ENCODE measurements at places on chromosomes 12 and 14. TPM values are rescaled to one million over a fixed set of nuclear protein-coding genes. Genes with fewer than 3 reads are reported as not detected.

- no peak for DNase-seq
Observed at GRCh38 chr12:10131111-10131690, 1.2 kb upstream of the CLEC7A start.

DNA sequence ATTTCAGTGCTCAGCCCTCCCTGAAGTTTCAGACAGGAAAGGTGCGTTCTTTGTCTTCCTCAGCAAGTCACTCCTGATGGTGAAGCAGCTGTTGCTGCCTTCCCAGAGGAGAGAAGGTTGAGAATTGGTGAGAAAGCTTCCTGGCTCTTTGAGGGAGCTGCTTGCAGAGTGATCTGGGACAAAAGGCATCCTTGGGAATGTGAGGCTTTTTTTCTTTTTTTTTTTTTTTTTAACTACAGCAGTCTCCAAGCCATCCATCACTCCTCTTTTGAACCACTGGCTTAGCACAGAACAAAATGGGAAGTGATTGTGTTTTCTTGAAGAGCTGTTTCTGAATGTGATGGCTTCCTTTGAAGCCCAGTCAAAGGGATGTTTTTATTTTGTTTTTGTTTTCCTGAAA is 120.4 kb upstream of the LRIG3 start:
- DNase-seq = no peak

GRCh38 chr12:127293507-127294310 is 973.3 kb upstream of the TMEM132C start:
- no peak for DNase-seq

GRCh38 chr12:106682594-106683234 is 91.8 kb upstream of the RIC8B start:
- no peak for DNase-seq

GRCh38 chr12:122097584-122097926 is 19.0 kb downstream of the MLXIP start:
- no peak for DNase-seq

DNA sequence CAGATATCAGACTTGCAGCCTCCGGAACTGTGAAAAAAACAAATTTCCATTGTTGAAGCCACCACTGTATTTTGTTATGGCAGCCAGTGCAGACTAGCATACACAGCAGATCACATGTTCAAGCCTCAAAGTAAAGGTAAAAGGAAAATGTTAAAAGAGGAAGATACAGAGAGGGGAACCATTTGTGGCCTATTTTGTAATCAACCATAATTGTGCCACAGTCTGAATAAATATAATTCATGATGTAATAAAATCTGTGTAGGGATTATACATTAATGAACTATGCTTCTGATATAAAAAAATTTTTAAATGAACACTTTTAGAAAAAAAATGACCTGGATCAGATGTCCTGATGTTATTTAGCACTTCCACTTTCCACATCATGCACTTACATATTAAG is 79.6 kb downstream of the SLC16A7 start:
- DNase-seq = no peak

GRCh38 chr12:122389677-122390076 is 32.8 kb downstream of the CLIP1 start:
- DNase-seq = peak; percentile 36

GRCh38 chr12:45582986-45583659 is 146.4 kb upstream of the ARID2 start:
- DNase-seq = no peak

DNA sequence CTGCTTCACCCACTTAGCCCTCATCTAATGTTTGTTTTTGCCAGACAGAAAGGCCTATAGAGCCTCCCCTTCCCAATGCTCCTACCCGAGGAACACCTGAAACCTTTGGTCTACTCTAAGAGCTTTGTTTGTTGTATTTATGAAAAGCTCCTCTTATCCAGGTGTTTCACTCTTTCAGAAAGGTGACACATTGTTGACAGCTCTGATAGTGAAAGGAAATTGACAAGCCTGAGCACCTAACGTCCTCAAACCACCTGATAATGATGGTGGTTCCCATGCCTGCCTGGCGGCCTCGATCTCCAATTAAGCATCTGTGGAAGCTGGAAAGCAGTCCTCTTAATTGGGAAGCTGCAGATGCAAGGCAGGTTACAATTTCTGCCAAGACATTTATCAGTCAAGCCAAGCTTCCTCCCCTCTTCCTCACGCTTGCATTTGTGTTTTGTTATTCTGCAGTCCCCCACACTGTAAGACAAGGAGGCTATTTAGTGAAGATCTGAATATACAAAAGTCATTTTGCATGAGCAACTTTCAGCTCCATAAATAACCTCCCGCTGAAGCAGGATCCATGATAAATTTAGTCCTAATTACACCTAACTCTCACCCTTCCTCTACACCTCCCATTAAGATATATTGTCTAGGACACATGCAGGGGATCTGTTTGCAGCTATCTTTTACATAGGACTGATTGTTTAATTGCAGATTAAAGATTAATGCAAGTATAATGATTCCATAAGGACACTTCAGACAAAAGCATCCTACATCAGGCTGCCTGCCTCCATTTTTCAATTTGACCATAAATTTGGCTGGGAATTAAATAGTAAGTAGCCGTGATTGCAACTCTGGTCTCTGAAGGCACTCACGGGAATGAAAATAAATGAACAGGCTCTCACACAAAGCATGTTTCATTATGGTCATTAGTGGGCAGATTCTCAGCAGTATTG is 288.6 kb downstream of the PDZRN4 start:
- no peak for DNase-seq

Gene PITPNM2
- polyA plus RNA-seq = 5.6 TPM

Gene HVCN1
- polyA plus RNA-seq = 15.4 TPM

Gene PRPH
- polyA plus RNA-seq = 0.35 TPM

Gene ITGB7
- 0.55 TPM for polyA plus RNA-seq

Gene HOXC13
- polyA plus RNA-seq = not detected
